ENCODE measurements at places on chromosomes 2 and 18. TPM values are rescaled to one million over a fixed set of nuclear protein-coding genes. Genes with fewer than 3 reads are reported as not detected.

CXCR4 gene
- total RNA-seq: 0.28 TPM

STARD6 gene
- total RNA-seq: not detected

PRADC1 gene
- total RNA-seq: 26.1 TPM

APOB gene
- not detected for total RNA-seq

CD8A gene
- 0.37 TPM for total RNA-seq

SULT1C4 gene
- not detected for total RNA-seq

LIMS3 gene
- not detected for total RNA-seq

PIKFYVE gene
- 8.0 TPM for total RNA-seq

ST8SIA5 gene
- total RNA-seq: not detected

EPHA4 gene
- 0.72 TPM for total RNA-seq

KYNU gene
- 361 TPM for total RNA-seq

ALPG gene
- total RNA-seq: 0.15 TPM

NOSTRIN gene
- total RNA-seq: 2.1 TPM

FZD7 gene
- total RNA-seq: 5.4 TPM

TNFAIP6 gene
- total RNA-seq: 1.7 TPM

RGPD3 gene
- total RNA-seq: 0.20 TPM

ARHGAP28 gene
- 0.07 TPM for total RNA-seq

NEURL3 gene
- total RNA-seq: 2.2 TPM

TUBA4B gene
- total RNA-seq: 0.35 TPM

DYNAP gene
- not detected for total RNA-seq

CEP76 gene
- 7.4 TPM for total RNA-seq

DNAJC5G gene
- not detected for total RNA-seq

PLCL1 gene
- total RNA-seq: not detected

GKN1 gene
- total RNA-seq: 0.83 TPM

TLX2 gene
- 0.44 TPM for total RNA-seq

CYTIP gene
- total RNA-seq: not detected

DSC2 gene
- total RNA-seq: 0.94 TPM

CNRIP1 gene
- total RNA-seq: 1.9 TPM

RPIA gene
- 28.9 TPM for total RNA-seq

SRD5A2 gene
- 0.01 TPM for total RNA-seq

RAB6C gene
- not detected for total RNA-seq

REEP1 gene
- total RNA-seq: 0.67 TPM

IHH gene
- total RNA-seq: 0.22 TPM

FBXO41 gene
- total RNA-seq: 5.5 TPM

CFAP65 gene
- total RNA-seq: 0.15 TPM

KIF1A gene
- total RNA-seq: 0.81 TPM

CELF4 gene
- total RNA-seq: 0.10 TPM

MC2R gene
- not detected for total RNA-seq

ZAP70 gene
- total RNA-seq: not detected

OTX1 gene
- 4.7 TPM for total RNA-seq

KCNG2 gene
- not detected for total RNA-seq

KIAA2012 gene
- not detected for total RNA-seq
